Kidney (tissue), 22 donors: ENCODE measurements at places on chromosomes 3 and 15. TPM values are rescaled to one million over a fixed set of nuclear protein-coding genes. Genes with fewer than 3 reads are reported as not detected.

The SGO1 gene
- polyA plus RNA-seq, result 0.37 TPM

The IGSF10 gene
- polyA plus RNA-seq, result 0.82 TPM

The TIMP4 gene
- polyA plus RNA-seq, result 2.4 TPM

GRCh38 chr3:161066930-161067329 lies 38.2 kb downstream of the B3GALNT1 start:
- no peak for DNase-seq

DNA sequence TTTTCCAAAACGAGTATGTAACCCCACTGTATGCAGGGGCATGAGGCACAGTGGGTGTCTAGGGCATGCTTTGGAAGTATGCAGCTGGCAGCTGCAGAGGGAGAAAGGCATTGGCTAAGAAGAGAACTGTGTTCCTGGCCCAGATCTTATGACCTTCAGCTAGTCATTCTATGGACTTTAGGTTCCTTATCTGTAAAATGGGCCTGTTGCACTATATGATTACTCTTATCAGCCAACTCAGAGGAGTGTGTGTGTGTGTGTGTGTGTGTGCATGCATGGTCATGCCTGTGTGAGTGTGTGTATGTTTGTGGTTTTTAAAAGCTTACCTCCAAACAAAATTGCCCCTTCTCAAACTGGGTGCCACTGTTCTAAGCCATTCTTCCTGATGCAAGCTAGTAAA lies 27.4 kb upstream of the CHST2 start:
- no peak for DNase-seq

- DNase-seq, result no peak
These were observed 148.4 kb upstream of the GBE1 start for GRCh38 chr3:81909796-81910195.

DNA sequence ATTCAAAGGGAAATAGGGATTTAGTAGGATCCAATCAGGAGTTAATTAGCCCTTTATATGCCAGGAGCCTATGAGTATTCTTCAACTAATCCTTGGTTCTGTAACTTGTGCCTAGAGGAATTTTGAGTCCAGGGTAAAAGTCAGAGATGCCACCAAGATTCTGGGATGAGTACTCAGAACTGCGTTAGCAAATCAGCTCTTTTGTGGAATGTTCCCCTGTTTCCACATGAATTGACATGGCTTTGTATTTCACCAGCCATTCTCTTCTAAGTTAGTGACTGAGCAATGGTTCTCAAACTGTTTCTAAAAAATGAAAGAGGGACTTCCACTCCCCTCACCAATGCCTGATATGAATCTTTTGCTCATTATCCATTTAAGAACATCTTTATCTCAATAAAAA lies 508.7 kb downstream of the SOX2 start:
- DNase-seq, result no peak

- no peak for DNase-seq
These were observed 3.3 kb downstream of the GABRG3 start for GRCh38 chr15:26974120-26974780.

- DNase-seq, result no peak
These were observed 319.2 kb upstream of the LRRFIP2 start for GRCh38 chr3:37493485-37494080.

DNA sequence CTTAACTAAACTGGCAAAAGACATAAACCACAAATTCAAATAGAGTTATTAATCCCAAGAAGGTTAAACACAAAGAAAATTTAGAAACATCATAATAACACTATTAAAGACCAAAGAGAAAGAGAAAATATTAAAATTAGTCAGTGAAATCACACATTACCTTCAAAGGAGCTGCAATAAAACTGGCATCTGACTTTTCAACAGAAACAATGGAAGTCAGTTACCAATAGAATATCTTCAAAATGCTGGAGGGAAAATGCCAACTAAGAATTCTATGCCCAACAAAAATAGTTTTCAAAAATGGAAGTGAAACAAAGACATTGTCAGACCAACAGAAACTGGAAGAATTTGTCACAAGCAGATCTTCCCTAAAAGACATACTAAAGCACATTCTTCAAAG lies 68.7 kb upstream of the RNF7 start:
- DNase-seq, result no peak

GRCh38 chr3:139020868-139021234 lies at the start of gene PRR23B:
Gene PRR23B (minus strand): TSS chr3:139020926. CDS start chr3:139020661, 265 bp downstream.
- DNase-seq, result no peak

DNA sequence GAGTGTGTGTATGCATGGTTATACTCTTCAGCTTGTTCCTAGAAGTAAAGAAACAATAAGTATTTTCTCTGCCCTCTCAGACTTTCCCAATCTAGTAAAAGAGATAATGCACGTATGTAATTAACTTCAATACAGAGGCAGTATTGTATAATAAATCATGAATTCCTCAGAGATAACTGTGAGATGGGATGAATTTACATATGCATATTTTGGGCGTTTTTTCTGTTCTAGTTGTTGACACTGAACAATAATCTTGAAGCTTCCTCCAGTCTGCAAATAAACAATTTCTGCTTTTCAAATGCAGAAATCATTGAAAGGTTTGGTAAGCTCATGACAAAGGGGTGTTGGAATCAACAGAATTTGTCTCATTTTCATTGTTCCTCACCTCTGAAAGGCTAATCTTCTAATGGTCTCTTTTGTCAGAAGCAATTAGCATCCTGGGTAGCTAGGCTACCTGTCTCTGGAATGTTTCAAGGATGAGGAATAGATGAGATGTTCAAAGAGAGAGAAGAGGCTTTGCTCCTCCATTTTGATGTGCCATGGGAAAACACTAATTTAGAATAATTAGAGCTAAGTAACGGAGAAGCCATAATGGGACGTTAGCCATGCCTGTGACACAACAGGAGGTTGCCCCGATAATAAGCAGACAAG lies 43.3 kb upstream of the SIAH2 start:
- DNase-seq, result no peak

- no peak for DNase-seq
These were observed 45.9 kb downstream of the CMSS1 start for GRCh38 chr3:99863588-99863987.

DNA sequence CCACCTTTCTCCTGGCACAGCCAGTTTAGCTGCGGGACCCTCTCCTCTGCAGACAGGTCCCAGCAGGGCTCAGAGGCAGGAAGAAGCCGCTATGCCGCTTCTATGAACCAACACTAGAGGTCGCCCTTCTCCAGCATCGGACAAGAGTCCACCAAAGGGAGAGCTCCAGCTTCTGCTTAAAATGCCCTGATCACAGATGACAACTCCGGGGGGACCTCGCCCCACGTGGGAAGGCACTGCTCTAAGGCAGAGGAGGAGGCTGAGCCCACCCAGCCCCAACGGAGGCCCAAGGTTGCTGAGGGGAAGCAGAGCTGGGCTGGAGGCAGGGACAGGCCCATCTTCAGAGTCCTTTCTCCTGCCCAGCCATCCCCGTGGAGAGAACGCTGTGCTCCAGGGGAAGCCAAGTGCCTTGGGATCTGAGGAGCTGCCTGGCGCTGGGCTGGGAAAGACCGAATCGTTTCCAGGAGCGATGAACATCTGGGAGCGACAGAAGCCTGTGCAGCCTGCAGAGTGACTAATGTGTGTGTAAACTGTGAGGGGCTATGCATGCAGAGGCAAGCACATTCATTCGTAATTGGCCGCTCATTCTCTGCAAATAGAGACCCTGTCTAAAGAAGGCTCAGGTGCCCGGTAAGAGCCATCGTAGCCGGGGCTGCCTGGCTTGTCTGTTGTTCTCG lies 43.5 kb upstream of the BDH1 start:
- peak; percentile 81 for DNase-seq

DNA sequence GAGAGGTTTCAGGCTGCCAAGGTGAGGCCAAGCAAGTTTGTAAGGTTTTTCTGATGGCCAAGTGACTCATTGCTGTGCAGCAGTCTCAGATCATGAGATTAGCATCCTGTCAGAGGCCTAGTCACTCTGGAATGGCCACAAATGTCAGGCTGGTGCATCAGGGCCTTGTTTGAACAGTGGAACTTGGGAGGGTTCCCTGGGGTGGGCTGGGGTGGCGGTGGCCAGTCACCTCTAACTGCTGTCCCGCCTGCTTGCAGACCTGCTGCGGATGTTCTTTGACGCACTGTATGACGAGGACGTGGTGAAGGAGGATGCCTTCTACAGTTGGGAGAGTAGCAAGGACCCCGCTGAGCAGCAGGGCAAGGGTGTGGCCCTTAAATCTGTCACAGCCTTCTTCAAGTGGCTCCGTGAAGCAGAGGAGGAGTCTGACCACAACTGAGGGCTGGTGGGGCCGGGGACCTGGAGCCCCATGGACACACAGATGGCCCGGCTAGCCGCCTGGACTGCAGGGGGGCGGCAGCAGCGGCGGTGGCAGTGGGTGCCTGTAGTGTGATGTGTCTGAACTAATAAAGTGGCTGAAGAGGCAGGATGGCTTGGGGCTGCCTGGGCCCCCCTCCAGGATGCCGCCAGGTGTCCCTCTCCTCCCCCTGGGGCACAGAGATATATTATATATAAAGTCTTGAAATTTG lies 2.8 kb upstream of the FAM131A start:
- DNase-seq, result no peak

DNA sequence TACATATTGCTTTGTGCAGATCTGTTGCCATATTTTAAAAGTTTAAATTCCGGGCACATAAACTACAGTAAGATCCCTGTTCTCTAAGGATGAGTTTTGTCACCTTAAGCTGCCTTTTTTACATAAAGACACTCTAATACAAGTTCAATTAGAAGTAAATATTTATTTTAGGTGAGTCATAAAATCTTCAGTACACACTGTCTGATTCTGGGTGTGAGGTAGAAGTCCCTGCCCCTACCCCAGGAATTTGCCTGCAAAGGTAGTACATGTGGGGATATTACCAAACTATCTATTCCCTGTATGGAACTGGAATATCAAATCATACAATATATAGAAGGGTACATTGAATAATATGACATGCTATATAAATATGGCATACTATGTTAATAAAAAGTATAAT lies 6.3 kb downstream of the SCG3 start:
- no peak for DNase-seq
